Skeletal muscle tissue (tissue), 5 donors: ENCODE measurements at places on chromosomes 13 and 19. TPM values are rescaled to one million over a fixed set of nuclear protein-coding genes. Genes with fewer than 3 reads are reported as not detected.

The PLIN4 gene
- 15.7 TPM for total RNA-seq

The PGLYRP2 gene
- not detected for total RNA-seq

The LRRC63 gene
- total RNA-seq, result not detected

The SOX1 gene
- not detected for total RNA-seq

The B3GNT3 gene
- total RNA-seq, result not detected

The TEX29 gene
- not detected for total RNA-seq

The GRK1 gene
- total RNA-seq, result not detected

The KLK13 gene
- not detected for total RNA-seq

The ZNF728 gene
- total RNA-seq, result 0.52 TPM

The EXOC3L2 gene
- total RNA-seq, result 2.1 TPM

The LILRA5 gene
- 2.6 TPM for total RNA-seq

The ZNF230 gene
- total RNA-seq, result 4.2 TPM

The KLHL1 gene
- not detected for total RNA-seq

The MBD3L2 gene
- total RNA-seq, result not detected

The ZIC5 gene
- not detected for total RNA-seq

The POSTN gene
- total RNA-seq, result 1,449 TPM

The EFNB2 gene
- 14.6 TPM for total RNA-seq

The SERP2 gene
- 5.7 TPM for total RNA-seq

The RFX1 gene
- 4.7 TPM for total RNA-seq

The KLK14 gene
- total RNA-seq, result not detected

The CLIP3 gene
- total RNA-seq, result 1.0 TPM

The UBE2L5 gene
- not detected for total RNA-seq

The RGL3 gene
- not detected for total RNA-seq

The TINCR gene
- total RNA-seq, result not detected

The CEACAM4 gene
- total RNA-seq, result 1.0 TPM

The C19orf33 gene
- total RNA-seq, result not detected

The RNASEH2A gene
- 5.7 TPM for total RNA-seq
